Fibroblast of mammary gland (primary cell): ENCODE measurements at places on chromosomes 3 and 15.

DNA sequence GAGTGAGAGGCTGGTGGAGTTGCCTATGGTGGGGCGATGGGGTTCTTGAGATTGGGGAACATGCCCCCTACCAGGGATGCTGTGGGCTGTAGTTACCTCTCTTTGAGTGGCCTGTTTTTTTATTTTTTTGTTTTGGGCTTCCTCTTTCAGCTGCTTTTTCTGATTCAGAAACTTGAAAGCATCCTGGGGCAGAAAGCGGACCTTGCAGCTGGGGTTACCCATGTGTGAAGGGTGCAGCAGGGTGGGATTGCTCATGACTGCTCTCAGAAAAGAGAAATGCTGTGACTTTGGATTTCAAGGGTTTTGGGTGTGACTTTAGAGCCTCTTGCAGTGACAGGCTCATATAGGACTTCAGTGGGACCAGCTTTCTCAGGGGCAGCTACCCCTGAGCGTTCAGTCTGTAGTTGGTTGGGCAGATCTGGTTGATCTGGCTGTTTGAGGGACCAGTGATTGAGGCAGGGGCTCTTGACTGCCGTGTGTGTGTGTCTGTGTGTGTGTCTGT lies 1.8 kb downstream of the LIMD1 start:
- no peak for DNase-seq

GRCh38 chr3:56347219-56347871 lies 120.9 kb downstream of the ERC2 start:
- peak; percentile 8 for DNase-seq

- peak; percentile 5 for DNase-seq
Measured at GRCh38 chr3:193641440-193641775, 48.4 kb downstream of the OPA1 start.

DNA sequence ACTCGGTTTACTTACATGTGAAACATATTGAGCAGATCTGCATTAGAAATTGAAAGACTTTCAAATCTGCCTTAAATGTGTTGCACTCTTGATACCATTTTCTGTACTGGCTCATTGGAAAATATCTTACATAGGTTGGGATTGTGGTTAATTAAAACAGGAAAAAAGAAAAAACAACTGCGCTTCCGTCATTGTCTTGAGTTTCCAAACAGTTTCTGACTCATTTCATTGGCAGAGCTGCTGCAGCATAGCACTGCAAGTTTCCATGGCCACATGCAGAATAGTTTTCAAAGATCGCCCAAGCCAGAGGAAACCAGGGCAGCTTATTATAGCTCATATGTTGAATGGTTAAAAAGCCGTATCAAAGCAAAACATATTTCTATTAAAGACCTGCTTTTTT lies 446.6 kb upstream of the BCHE start:
- peak; percentile 93 for DNase-seq

DNA sequence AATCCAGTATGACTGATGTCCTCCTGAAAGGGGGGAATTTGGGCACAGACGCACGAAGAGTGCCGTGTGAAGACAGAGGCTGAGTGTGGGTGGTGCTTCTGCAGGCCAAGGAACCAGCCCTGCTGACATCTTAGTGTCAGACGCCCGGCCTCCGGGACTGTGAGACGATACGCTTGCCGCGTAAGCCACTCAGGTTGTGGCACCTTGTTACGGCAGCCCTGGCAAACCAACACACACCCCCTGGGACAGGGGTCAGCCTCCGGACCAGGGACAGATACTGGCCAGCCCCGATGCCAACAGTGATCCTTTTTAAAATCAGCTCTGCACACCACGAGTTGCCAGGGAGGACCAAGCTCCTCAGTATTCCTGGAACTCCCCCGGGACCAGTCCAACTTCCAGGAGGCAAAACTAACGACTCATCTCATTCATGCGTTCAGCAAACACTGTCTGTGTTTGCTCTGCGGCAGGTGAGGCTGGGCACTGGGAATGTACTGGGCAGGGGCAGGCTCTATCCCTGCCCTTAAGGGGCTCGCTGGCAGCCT lies 21.2 kb upstream of the PIGZ start:
- DNase-seq: peak; percentile 63

GRCh38 chr3:30331519-30331918 lies 274.9 kb upstream of the TGFBR2 start:
- DNase-seq: no peak

GRCh38 chr3:109224333-109224732 lies 87.8 kb downstream of the C3orf85 start:
- DNase-seq: no peak

DNA sequence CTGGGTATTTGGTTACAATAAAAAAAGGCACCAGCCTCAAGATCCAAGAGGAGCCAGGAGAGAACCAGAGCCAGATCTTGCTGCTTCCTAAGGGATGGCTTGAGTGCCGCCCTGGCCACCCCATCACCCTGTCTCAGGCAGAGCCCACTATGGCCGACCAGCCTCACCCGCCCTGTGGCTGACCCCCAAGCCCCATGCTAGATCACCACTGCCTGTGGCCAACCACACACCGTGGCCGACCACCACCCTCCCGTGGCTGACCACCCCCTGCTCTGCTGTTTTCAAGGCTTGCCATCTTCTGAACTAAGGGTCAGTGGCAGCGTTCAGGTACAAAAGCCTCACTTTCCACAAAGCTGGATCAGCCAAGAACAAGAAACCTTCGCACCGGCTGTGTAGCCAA lies 12.0 kb downstream of the CSPG5 start:
- DNase-seq: no peak

- DNase-seq: no peak
Measured at GRCh38 chr3:140219291-140219690, 284.3 kb downstream of the CLSTN2 start.

GRCh38 chr3:70824078-70824477 lies 511.6 kb upstream of the MDFIC2 start:
- DNase-seq: peak; percentile 82

DNA sequence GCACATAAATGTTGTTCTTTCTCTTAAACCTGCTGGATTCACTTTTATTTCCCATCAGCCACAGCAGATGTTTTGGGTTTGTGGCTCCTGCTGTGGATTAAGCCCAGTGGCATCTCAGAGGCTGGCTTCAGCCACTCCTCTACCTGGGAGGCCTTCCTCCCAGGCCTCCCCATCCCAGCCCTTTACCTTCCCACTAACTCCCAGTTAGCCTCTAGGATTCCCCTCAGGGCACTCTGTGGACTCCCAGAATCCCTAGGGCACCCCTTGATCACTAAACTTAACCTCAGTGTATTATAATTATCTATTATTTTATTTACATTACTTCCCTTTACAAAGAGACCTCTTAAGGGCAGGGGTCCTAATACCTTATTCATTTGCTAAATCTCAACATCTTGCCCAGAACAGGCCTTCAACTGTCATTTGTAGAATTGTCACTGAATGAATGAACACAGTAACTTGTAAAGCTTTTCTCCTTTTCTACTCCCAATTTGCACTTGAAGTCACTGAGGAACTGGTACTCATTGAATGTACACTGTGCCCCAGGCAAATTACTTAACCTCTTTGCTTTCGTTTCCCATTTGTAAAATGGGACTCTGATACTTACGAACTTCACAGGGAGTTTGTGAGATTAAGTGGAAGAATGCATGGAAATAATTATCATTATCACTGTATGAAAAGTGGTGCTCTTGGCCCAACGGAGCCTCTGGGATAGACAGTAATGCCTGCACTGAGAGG lies 8.3 kb downstream of the CCDC13 start:
- DNase-seq: no peak

DNA sequence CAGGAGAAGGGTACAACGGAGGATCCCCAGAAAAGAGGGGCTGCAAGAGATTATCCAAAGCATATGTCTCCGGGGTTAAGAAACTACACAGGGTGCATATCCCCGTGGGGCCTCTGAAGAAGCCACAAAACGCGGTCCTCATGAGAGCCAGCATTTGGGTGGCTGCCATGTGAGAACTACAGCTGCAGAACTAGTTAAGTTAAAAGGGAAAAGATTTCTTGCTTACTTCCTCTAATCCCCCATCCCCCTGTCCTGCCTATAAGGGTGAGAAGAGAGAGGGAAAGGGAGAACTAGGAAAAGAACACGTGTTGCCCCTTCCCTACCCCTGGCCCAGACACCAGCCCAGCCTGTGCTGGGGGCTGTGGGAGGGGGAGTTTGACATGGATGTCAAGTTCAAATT lies 70.4 kb upstream of the PCSK6 start:
- no peak for DNase-seq

DNA sequence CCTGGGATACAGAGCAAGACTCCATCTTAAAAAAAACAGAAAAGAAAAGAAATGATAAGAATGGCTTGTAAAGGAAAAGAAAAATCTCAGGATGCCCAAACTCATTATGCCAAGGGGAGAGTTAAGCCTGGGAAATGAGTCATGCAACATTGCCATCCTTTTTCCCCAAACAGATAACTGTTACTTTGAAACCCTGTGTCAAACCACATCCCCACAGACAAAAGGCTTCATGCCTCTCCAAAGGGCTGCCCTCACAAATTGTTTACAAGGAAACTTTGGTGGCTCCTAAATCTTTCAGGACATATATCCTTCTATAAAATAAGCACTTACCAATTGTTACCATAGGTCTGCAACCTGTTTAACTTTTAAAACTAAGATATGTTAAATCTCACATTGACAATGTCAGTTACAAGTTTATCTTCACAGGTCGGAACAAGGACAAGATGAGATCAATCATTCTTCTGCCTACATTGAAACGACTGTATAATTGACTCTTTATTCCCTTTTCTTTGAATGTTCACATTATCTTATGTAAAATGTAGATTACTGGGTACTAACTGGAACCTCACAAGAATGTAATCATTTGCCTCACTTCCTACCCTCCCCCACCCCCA lies 18.6 kb upstream of the SENP7 start:
- DNase-seq: no peak
